ENCODE measurements at places on chromosomes 13 and 19.

DNA sequence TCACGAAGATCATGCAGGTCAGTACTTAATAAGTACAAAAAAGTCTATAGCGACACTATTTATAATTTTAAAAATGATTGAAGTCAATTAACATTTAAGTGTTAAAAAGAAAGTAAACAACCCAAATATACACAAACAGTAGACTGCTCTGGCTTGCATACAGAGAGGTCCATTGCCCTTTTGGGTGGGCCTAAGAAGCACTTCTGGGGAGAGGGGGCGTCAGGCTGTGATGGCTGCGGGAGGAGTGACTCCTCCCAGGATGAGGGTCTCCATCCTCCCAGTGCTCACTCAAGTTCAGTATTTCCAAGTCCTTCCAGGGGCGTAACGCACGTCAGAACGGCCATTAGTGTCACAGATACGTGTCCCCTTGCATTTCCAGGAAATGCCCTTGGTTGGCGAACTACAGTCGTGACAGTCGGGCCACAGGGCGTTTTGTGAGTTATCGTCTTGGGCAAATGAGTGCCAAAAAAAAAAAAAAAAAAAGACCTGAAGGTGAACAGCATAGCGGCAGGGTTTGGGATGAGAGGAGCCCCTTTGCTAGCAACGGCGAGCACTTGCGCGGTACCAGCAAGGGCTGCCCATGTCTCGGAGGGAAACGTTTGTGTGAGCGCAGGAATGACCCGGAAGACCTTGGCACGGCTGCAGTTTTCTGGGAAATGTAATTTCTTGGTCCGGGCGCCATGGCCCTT lies at the start of gene SCGB2B2:
Gene SCGB2B2, minus strand, starts transcription at position 463 of the 689 bp plus-strand sequence. CDS start 82,596 bp downstream, outside the sequence.
- DNase-seq = peak; percentile 88
- H3K4me3 ChIP-seq = peak within 1 kb of the TSS; percentile 72
- H3K36me3 ChIP-seq = peaks cover 28% of the 10 kb centered on the region
- peaks cover 22% of the 10 kb centered on the region for H3K4me1 ChIP-seq

DNA sequence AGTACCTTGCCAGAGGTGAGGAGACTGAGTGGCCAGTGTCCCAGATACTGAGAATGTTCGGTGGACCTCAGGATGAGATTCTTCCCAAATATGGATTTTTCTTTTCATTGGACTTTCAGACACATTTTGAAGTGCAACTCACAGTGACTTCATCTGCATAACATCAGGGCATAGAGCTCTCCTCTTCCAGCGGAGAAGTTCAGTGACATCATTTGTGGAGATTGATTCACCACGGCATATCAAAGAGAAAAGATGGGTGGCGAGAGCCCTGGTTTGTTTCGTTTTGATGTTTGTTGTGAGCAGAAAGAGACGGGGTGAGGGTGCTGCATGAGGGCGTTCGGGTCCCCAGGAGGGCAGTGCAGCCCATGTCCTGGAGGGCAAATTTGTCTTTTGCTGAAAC lies 120.1 kb upstream of the GPR12 start:
- H3K27me3 ChIP-seq = no peaks in the 10 kb centered on the region
- H3K27ac ChIP-seq = no peak overlapping the region
- no peaks in the 10 kb centered on the region for H3K4me1 ChIP-seq

DNA sequence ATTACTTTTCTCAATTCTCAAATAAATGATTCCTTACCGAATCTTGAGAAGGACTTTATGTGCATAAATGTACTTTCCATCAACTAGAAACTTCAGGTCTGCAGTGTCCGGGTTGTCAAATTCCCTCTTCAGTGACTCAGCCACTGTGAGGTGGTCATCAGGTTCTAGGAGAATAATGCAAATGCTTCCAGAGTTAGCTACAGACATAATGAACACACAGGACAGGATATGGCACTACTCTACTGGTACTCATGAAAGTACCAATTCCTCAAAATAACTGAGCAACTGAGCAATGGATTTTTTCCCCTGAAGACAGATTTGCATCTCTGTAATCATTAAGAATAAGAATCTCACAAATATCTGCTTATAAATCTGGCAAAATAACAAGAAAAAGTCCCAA lies 31.2 kb downstream of the RCBTB2 start:
- DNase-seq = no peak
- H3K4me1 ChIP-seq = peaks cover 11% of the 10 kb centered on the region
- H3K27me3 ChIP-seq = no peaks in the 10 kb centered on the region
- H3K36me3 ChIP-seq = peaks cover 6% of the 10 kb centered on the region
- no peak overlapping the region for H3K4me3 ChIP-seq
- H3K27ac ChIP-seq = no peak overlapping the region

DNA sequence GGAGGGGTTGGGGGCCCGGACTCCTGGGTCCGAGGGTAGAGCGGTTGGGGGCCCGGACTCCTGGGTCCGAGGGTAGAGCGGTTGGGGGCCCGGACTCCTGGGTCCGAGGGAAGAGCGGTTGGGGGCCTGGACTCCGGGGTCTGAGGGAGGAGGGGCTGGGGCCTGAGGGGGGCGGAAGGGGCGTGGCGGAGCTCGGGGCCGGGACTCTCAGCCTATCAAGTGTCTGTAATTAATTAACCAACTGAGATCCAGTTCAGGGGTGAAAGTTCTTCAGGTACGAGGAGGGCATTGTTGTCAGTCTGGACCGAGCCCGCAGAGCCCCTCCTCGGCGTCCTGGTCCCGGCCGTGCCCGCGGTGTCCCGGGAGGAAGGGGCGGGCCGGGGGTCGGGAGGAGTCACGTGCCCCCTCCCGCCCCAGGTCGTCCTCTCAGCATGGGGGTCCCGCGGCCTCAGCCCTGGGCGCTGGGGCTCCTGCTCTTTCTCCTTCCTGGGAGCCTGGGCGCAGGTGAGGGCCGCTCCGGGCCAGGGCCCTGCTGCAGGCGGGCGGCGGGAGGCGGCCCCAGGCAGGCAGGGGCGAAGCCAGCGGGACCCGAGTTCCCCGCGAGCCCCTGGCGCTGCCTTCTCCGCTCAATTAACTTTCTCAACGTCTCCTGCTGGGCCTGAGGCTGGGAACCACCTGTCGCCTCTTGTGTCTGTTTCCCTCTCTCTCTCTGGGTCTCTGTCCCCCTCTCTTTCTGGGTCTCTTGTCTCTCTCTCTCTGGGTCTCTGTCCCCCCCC lies 697 bp downstream of the FCGRT start:
- no peaks in the 10 kb centered on the region for H3K36me3 ChIP-seq
- peak; percentile 70 for DNase-seq
- H3K27ac ChIP-seq = peak overlapping the region; percentile 88
- peaks cover 5% of the 10 kb centered on the region for H3K4me1 ChIP-seq

GRCh38 chr19:38742296-38742695 lies 2.0 kb downstream of the CAPN12 start:
- H3K27ac ChIP-seq = no peak overlapping the region
- H3K4me3 ChIP-seq = no peak overlapping the region
- H3K36me3 ChIP-seq = no peaks in the 10 kb centered on the region

GRCh38 chr13:69683921-69684686 lies 423.5 kb upstream of the ATXN8OS start:
- no peak overlapping the region for H3K4me3 ChIP-seq
- H3K36me3 ChIP-seq = no peaks in the 10 kb centered on the region
- no peak overlapping the region for H3K27ac ChIP-seq
- DNase-seq = no peak
- H3K27me3 ChIP-seq = no peaks in the 10 kb centered on the region

DNA sequence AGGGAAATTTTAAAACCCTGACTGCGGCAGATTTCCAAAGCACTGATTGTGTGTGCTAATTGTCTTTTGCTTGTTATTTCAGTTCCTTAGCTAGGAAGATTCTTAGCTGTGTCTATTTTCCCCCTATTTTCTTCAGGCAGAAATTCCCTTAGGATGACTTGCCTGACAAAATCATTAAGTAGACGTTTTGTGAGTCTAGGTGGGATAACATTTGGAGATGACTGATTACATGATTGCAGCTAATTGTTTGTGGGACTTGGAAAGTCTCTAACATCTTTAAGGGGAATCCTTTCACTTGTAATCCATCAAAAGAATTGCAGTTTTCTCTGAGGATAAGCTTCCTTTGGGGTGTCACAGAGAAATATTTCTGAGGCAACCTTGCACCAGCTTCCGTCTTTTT lies 228.0 kb downstream of the OXGR1 start:
- no peak overlapping the region for H3K27ac ChIP-seq
- H3K4me1 ChIP-seq = no peaks in the 10 kb centered on the region
- DNase-seq = no peak
- no peaks in the 10 kb centered on the region for H3K36me3 ChIP-seq

GRCh38 chr19:49103331-49104085 lies 10.7 kb upstream of the LIN7B start:
- peaks cover 14% of the 10 kb centered on the region for H3K36me3 ChIP-seq
- H3K27ac ChIP-seq = no peak overlapping the region
- no peak for DNase-seq
- no peak overlapping the region for H3K4me3 ChIP-seq
- H3K27me3 ChIP-seq = no peaks in the 10 kb centered on the region

DNA sequence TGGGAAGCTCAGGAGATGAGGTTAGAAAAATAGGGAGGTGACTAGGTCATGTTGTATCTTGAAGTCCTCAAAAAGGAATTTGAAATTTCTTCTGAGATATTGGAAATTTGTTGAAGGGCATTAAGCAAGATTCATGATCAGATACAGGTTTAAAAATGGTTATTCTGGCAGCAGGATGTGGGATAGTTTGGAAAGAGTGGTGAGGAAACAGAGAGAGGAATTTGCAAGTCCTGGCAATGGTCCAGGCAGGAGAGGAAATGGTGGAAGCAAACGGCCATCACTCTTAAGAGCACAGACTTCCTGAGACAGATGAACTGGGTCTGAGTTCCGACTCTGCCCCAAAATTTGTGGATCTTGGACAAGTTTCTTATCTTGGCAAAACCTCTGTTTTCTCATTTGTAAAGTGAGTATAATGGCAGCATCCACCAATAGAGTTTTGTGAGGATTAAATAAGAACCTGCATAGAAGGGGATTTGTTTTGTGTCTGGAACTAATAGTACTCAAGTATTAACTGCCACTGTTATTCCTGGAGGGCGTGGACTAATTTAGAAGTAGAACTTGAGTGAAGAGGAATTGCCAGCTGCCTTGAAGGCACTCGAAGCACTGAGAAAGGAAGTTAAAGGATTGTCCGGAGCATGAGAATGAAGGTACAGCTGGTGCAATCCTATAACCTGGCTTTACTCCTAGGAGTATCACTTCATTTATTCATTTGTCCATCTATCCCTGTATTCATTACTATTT lies 99.6 kb downstream of the CCNA1 start:
- no peaks in the 10 kb centered on the region for H3K4me1 ChIP-seq
- no peaks in the 10 kb centered on the region for H3K36me3 ChIP-seq
- H3K4me3 ChIP-seq = no peak overlapping the region

DNA sequence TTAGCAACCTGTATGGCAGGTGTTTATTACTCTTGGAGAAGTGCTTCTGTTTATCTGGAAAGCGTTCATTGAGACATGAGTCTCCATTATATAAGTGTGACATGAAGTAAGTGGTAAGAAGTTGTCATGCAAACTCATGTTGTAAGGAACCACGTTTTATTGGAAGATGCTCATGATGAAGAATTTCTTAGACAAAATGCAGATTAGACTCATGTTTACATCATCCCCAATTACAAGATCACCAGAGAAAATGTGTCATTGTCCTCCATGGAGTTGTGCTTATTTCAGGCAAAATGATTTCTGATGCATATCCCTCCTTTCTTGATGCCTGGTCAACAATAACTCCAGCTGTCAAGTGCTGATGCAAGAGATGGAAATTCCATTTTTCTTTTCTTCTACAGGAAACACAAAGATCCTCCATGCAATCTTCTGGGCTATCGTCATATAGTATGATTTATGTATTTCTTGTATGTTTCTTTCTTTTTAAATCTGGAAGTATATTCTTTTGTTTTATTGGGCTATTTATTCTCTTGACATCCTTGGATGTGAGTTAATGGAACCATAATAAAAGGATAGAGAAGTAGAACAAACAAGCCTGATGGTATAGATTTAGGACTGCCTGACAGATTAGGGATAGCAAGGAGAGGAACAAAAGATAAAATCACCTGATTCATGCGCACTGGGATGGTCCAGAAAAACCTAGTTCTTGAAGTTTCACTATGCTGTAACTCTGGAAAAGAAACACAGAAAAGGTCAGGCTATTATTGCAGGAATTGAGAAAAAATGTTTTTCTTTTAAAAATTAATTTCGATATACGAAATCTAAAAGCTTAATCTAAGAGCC lies 50.7 kb upstream of the DIAPH3 start:
- no peak overlapping the region for H3K4me3 ChIP-seq
- no peaks in the 10 kb centered on the region for H3K27me3 ChIP-seq
- H3K27ac ChIP-seq = no peak overlapping the region

- H3K27me3 ChIP-seq = no peaks in the 10 kb centered on the region
- DNase-seq = peak; percentile 82
- H3K36me3 ChIP-seq = no peaks in the 10 kb centered on the region
- H3K4me1 ChIP-seq = peaks cover 33% of the 10 kb centered on the region
- H3K27ac ChIP-seq = peak within 1 kb of the TSS; percentile 78
- peak within 1 kb of the TSS; percentile 79 for H3K4me3 ChIP-seq
These were observed at the start of gene SSBP4 for GRCh38 chr19:18419195-18419698. Gene SSBP4 (plus strand): TSS chr19:18419398. CDS start chr19:18419649, 251 bp downstream.

DNA sequence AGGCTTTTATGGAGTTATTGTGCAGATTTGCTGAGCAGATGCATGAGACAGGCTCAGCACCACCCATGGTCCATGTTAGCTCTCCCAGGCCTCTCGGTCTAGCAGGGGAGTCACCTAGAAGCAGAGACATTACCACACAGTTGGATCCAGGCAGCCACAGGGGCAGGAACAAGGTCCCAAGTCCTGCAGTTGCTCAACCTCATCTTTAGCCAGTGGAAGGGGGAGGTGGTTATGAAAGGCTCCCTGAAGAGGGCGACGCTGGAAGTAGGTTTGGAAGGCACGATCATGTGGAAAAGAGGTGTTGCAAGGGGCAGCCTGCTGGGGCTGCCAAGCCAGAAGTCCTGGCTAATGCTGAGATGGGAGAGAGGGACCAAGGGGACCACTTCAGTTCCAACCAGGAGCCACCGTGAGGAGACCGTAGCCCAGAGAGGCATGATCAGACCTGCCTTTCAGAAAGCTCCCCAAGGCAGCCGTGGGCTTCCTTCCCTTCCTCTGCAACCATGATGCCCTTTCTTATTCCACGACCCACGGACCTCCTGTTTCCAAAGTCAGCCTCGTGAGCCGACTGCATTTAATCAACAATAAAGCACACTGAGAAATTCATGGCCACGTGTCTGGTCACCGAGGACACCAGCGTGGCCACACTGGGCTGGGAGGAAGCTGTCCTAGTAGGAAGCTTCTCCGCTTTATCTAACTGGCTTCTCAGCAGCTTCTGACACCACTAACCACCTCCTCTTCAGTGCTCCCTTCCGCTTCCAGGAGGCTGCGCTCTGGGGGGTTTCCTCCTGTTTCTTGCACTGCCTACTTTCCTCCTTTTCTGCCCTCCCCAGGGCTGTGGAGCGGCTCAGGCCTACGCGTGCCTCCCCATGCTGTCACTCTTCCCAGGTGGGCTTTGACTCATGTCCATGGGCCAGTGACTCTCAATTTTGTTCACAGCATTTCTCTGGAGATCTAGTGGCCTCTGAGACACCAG lies 2.6 kb downstream of the AP1M1 start:
- no peaks in the 10 kb centered on the region for H3K27me3 ChIP-seq
- H3K4me3 ChIP-seq = no peak overlapping the region
- DNase-seq = no peak
- peaks cover 34% of the 10 kb centered on the region for H3K36me3 ChIP-seq
- H3K4me1 ChIP-seq = peaks cover 36% of the 10 kb centered on the region
